ENCODE measurements at places on chromosomes 2 and 18.

DNA sequence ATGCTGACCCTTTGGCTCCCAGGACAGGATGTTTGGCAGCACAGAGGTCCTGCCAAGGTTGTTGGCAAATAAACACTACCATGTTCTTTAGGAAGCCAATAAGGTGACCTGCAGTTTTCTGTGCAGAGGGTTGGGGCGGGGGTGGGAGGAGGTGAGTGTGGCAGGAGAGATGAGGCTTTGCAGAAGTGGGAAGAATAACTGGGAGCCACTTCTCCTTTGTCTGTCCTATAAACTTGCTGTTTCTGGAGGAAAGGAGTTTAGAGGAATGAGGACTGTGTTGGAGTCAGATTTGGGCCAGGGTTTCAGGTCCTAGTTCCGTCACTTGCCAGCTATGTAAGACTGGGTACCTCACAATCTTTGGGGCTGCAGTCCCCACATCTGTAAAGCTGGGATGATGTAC is 187.6 kb upstream of the SPRED2 start:
- no peak for DNase-seq

- no peak for DNase-seq
Measured at GRCh38 chr2:135960150-135960549, 25.3 kb downstream of the DARS1 start.

- DNase-seq: no peak
Measured at GRCh38 chr18:50447952-50448351, 73.1 kb downstream of the SKA1 start.

GRCh38 chr2:3044587-3045317 is 332.9 kb downstream of the EIPR1 start:
- no peak for DNase-seq

DNA sequence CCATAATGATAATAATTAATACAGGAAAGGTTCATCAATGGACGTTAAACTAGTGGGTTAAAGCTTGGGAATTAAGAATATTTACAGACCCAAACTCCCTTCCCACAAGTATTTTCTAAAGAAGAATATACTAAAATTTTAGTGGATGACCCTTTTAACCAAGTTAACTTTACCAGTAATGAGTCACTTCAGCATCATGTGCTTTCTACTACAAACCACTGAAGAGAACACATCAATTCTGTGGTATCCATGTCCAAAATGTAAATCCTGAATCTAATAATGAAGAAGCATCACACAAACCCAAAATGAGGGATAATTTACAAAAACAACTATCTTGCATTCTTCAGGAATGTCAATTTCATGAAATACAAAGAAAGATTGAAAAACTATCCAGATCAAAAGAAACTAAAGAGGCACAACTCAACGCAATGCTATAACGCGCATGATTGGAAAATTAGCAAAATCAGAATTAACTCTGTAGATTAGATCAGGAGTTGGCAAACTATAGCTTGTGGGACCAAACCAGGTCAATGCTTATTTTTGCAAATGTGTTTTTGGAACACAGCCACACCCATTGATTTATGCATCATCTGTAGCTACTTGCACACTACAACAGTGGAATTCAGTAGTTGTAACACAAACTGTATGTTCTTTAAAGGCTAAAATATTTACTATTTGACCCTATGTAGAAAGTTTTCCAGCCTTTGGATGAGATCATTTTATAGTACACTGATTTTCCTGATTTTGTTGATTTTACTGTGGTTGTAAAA is 27.5 kb downstream of the COPS8 start:
- DNase-seq: no peak

DNA sequence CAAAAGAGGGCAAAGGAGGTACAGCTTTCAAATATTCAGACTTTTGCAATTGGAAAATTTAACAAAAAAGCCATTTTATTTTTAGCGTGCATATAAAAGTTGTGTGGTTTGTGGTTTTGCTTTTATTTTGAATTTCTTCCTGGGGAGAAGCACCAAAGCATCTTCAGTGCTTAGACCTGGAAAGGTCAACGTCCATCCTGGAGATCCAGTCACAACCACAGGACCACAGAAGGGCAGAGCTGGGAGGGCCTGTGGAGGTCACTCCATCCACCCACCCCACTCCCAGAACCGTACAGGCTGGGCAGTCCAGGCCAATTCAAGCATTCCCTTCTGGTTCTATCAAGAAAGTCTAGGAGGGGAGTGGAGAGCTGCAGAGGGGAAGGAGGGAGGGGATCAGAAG is 43.8 kb downstream of the MPHOSPH10 start:
- DNase-seq: no peak

DNA sequence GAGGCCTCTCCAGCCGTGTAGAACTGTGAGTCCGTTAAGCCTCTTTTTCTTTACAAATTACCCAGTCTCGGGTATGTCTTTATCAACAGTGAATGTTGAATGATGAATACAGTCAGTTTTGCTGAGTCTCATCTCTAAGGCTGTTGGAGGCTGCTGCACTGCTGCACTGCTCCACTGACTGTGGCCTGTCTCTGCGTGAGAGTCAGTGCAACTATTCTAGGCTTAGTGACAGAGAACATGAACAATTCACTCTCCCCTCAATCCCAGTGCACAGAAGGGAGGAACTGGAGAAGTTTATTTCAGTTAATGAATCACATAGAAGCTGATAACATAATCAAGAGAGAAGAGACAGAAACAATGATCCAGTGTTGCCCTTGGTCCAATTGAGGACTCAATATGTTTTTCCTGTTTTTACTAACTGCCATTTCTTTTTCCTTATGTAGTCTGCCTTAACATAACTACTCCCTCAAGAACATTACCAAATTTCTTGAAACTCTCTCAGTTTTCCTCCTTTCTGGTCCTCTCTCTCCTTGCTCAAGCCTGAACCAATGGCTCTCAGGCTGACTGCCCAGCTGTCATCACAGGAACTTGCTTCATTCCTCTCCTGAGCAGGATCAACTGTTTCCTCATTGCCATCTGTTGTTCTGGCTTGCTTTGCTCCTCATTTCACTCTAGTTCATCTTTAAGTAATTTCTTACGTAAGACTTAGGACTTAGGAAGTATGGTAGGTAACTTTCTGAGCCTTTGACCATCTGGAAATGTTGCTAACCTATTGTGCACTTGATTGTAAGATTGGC is 483.2 kb downstream of the METTL4 start:
- DNase-seq: no peak

DNA sequence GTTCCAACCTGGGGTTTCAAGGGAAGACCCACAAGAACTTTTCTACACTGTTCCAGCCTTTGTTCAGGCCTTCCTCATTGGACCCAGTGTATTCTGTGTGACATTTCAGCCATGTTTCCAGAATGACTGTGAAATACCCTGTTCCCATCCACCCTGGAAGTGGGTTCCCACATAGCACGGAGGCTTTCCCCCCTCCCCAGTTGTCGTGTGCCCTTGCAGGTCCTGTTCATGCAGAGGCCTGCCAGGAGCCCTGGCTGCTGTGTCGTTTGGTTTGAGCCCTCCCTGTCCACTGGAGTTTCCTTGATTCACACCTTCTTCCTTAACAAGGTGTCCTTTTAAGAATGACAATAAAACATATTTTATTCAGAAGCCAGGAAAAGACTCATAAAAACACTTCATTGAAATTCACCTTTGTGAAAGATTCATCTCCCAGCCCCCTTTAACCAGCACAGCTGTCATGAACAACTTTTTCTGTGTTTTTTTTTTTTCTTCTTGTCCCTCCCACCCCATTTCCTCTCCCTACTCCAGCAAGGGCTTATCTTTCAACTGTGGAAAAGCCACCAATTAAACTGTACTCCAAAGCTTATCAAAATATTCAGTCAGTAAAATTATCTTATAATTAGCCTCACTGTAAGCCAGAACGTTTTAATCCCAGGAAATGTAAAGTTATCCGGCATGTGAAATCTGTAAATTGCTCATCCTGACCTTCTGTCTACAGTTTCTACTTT is 106.4 kb downstream of the ACOXL start:
- DNase-seq: no peak

- DNase-seq: no peak
Measured at GRCh38 chr2:1766851-1767811, 22.8 kb upstream of the PXDN start.

DNA sequence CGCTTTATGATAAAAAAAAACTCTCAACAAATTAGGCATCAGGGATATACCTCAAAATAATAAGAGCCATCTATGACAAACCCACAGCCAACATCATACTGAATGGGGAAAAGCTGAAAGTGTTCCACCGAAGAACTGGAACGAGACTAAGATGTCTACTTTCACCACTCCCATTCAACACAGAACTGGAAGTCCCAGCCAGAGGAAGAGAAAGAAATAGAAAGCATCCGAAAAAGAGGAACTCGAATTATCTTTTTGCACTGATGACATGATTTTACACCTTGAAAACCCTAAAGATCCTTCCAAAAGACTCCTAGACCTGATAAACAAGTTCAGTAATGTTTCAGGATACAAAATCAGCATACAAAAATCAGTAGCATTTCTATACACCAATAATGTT is 121.6 kb downstream of the ZRANB3 start:
- DNase-seq: no peak

- DNase-seq: no peak
Measured at GRCh38 chr2:104733226-104733943, 120.5 kb upstream of the POU3F3 start.
